ENCODE measurements at places on chromosomes 4 and X. TPM values are rescaled to one million over a fixed set of nuclear protein-coding genes. Genes with fewer than 3 reads are reported as not detected.

DNA sequence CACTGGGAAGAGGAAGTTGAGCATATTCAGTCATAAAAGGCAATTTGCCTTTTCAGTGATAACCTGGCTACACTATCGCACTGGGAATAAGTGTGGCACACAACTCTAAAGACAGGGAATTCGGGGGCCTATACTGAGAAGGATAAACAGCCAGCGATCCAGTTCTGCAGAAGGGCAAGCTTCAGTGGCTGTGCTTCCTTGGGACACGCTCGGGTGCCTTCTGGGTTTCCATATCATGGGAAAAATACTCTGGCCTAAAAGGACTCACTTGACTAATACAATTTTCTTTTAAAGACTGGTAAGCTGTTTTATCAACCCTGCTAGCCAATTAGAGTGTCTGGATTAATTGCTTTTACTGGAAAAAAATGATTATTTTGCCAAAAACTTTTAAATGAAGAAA, 58.5 kb downstream of the TENM3 start:
- DNase-seq, result no peak

The CT45A3 gene
- not detected for total RNA-seq

DNA sequence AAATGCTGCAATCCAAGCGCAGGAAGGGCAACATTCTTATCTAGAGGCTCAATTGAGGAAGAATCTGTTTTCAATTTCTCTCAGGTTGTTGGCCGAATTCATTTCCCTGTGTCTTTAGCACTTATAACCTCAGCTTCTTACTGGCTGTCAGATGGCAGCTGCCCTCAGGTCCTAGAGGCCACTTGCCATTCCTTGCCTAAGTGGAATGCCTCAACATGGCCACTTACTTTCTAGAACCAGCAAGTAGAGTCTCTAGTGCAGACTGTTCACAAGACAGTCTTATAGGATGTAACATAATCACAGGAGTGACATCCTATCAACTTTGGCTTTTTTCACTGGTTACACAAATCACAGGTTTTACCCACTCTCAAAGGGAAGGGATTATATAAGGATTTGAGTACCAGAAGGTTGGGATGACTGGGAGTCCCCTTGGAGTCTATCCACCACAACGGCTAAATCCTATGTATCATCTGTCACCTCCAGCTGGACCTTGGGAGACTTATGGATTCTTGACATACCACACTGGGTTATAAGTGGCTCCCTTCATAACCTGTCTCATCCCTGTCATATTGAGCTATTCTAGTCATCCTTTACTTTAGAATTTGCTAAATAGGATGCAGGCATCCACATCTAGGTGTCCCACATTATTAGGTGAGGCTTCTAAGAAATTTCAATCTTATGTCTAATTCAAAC, 297.9 kb upstream of the CTSO start:
- DNase-seq, result no peak

The PWWP3B gene
- total RNA-seq, result not detected

The C4orf50 gene
- total RNA-seq, result under 0.01 TPM

The NAP1L3 gene
- 0.39 TPM for total RNA-seq

The PCDH19 gene
- total RNA-seq, result 0.25 TPM

The MAP7D2 gene
- total RNA-seq, result 0.13 TPM

DNA sequence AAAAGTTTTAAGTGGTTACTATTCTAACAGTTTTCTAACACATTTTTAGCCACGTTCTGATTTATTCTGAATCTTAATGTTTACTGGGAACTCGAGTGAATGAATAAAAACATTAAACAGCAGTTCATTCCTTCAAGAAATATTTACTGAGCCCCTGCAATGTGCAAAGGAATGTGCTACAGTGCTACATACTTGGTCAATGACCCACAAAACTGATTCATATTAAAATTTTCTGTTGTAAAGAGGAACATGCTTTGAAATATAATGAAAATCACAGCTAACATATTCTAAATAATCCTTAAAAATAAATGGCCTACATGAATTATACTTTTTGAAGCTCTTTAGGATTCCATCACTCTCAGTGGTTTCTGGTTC, 78.7 kb downstream of the ARAP2 start:
- DNase-seq, result no peak

- DNase-seq, result no peak
Measured at GRCh38 chr4:161350946-161351345, 812.9 kb downstream of the FSTL5 start.

DNA sequence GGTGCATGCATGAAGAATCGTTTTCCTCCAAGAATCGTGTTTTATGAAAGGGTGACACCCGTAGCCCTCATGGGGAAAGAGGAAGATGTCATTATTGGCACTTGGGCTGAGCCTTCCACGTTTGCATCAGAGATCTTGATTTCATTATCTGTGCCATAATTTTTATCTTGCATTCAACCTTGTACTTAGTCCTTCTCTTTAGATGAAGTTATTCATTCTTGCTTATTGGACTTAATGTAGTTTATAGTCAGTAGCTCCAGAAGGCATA, 66.8 kb downstream of the GAB1 start:
- DNase-seq, result no peak

The FAM236A gene
- total RNA-seq, result not detected

The ZCCHC18 gene
- 3.3 TPM for total RNA-seq

GRCh38 chr4:56684320-56685050, 3.4 kb upstream of the HOPX start:
- no peak for DNase-seq

The CXCL10 gene
- total RNA-seq, result 0.13 TPM

- no peak for DNase-seq
Measured at GRCh38 chr4:47462799-47463234, 685 bp downstream of the COMMD8 start.

The CENPC gene
- 12.1 TPM for total RNA-seq

- no peak for DNase-seq
Measured at GRCh38 chrX:3549411-3549911, 164.0 kb downstream of the PRKX start.

- peak; percentile 73 for DNase-seq
Measured at GRCh38 chr4:25767877-25768725, 94.7 kb downstream of the SEL1L3 start.

- DNase-seq, result no peak
Measured at GRCh38 chrX:74426071-74426470, 4.8 kb downstream of the SLC16A2 start.

DNA sequence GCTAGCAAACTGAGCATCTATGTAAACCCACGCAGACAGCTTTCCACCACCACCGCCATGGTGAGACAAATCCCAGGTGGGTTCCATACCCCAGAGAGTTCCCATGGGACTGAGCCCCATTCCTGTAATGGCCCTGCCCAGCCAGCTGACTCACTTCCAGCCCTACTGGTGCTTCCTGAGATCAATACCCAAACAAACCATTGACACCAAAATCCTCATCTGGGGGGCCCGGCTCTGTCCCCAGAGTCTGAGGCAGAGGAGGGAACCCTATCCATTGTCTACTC, 30.1 kb upstream of the JAKMIP1 start:
- DNase-seq, result no peak

The DUSP9 gene
- under 0.01 TPM for total RNA-seq

GRCh38 chr4:174490451-174490961, 31.8 kb downstream of the HPGD start:
- no peak for DNase-seq

All from dermis microvascular lymphatic vessel endothelial cell (primary cell).